ENCODE measurements at places on chromosomes 2 and 18.

DNA sequence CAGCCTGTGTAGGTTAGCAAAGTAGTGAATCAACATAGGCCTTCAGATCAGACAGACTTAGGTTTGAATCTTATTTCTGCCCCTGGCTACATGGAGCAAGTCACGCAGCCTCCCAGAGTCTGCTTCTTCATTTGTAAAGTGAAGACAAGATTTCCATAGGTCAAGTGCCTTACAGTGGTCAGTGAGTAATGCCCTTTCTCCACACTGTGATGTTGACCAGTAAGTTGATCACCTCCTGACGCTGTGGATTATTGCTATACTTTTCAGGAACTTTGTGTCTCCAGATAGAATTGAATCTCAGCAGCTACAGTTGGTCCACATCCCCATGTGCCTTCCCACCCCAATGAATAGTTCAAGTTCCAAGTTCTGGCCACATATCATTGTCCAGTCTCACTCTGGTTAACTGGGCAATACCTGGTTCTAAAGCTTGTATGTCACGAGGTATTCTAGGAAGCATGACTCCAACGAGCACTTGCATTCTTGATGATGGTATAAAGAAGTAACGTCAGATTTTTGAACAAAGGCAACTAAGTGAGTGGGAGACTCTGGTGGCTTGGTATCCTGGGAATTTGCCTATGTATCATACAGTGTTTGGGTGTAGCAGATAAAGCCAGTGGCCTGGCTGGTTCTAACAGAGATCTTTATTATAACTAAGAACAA, 2.1 kb upstream of the CLIP4 start:
- DNase-seq = no peak

DNA sequence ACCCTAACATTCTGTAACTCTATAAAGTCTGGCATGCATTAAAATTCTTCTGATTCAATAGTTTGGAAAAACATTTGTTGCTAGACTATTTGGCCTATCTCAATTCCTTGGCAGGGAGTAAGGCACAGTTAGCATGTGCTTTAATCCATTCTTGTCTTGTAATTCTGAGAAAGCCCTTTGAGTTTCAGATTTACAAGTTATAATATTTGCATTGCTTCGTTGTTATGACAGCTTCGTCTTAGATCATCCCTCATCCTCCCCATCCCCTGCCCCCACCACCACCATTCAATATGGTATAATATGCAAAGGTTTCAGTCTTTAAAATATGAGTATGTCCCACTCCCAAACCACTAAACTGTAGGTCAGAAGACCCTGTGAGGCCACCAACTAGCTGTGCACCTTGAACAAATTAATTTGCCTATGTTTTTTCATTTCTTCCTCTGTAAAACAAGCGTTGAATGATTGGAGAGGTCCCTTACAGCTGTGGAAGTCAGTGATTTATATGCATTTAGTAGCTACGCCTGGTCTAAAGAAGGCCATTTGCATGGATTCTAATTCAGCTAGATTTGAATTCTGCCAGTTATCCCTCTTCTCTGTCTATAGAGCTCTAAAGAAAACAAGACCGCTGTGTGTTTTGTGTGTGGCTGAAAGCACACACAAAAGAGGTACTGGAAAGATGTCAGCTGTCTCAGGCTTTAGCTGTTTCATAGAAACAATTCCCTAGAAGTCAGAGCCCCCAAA, 591 bp downstream of the C2orf80 start:
- no peak for DNase-seq

GRCh38 chr2:124289060-124289459, 264.0 kb downstream of the CNTNAP5 start:
- DNase-seq = no peak

DNA sequence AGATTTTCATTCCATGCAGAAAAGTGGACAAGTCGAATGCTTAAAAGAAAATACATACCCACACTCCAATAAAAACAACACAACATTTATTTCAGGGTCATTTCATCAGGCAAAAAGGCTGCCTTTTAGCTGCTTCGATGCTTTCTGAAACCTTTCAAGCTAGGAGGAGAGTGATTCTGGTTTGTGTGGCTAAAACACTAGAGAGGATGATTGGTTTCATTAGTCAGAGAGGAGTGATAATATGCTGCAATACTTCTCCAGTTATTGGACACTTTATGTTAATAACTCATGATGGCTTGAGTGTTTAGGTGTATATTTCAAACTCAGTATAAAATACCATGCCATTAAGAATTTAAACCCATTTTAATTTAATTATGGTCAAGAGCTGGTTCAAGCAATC, 614.0 kb downstream of the SLC4A3 start:
- no peak for DNase-seq

DNA sequence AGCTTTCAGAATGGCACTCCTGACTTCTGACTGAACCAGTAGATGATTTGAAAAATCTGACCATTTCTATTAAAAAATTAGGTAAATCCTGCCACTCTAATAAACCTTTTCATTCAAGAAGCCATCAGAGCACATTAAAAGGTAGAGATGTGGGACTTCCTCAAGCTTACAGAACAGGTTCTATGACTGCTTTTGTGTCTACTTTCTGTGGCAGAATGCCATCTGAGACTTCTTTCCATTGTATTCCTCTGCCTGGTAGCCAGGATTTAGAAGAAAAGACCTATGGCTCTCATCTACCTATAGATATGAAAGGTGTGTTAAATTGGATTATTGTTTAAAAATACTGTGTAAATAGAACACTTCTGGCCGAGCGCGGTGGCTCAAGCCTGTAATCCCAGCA, 99.9 kb upstream of the NABP1 start:
- DNase-seq = no peak

DNA sequence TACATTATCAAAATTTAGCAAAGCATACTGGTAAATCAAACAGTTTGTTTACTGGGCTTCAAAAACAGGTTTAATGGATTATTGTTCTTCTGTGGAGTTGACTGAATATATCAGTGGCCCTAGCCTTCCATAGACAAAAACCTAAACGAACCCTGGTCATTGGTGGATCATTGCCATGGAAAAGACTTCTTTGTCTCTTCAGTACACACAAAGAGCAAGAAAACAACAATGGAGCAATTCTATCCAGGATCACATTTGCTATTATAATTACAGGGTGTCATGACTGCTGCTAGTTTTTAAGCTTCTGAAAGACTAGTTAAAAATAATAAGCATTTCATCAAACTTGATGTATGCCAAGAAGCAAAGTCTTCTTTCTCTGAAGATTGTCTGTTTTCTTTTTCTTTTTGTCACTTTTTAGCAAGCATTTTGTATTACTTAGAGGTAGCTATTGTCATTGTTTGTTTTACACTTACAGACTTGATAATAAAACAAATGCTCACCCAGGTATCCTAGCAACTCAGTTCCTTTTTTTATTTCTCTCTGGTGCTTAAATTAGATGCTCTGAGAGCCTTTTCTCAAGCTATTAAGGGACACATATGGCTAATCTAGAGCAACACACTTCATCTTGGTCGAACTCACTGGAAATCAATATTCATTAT, 1228.7 kb upstream of the DDX18 start:
- DNase-seq = no peak

DNA sequence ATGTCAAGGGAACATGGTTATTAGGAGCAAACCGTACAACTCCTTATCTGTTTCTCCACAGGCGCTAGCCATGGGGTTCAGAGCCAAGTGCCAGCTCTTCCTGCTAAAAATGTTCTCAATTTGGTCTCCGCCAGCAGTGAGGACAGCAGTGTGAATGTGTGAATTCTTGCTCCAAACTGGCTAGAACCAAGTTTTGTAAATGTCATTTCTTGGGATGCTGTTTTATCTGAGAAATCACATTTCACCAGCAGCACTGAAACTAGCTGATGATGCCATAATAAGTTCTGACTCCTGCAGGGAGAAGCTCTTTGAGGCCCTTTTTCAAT, 140.6 kb upstream of the LGALSL start:
- no peak for DNase-seq

GRCh38 chr2:45141883-45142866, 132.9 kb upstream of the SIX2 start:
- DNase-seq = no peak

- no peak for DNase-seq
Measured at GRCh38 chr2:201024518-201024917, 47.0 kb downstream of the HYCC2 start.

- no peak for DNase-seq
Measured at GRCh38 chr2:54570925-54571694, 115.0 kb downstream of the SPTBN1 start.

DNA sequence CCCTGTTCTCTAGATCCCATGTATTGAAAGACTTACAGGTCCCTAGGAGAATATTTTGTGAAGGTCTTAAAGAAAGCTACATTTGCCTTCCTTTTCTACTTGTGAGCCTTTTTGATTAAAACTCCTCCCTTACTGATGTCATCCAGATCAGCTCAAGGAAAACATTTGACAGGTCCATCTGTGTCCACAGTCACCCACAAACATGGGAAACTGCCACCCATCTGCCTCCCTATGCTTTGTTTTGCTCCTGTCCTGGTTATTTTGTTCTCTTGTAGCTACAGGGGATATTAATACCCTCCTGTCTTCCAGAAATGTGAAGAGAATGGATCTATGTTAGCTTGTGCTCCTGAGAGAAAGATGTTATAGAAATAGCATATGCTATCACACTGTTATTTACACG, 203.6 kb upstream of the GALNT5 start:
- DNase-seq = no peak

GRCh38 chr2:66714610-66715009, 279.7 kb downstream of the MEIS1 start:
- DNase-seq = no peak

- no peak for DNase-seq
Measured at GRCh38 chr2:53504507-53504906, 263.1 kb upstream of the CHAC2 start.

- DNase-seq = no peak
Measured at GRCh38 chr2:190121971-190122370, 59.4 kb upstream of the MSTN start.

DNA sequence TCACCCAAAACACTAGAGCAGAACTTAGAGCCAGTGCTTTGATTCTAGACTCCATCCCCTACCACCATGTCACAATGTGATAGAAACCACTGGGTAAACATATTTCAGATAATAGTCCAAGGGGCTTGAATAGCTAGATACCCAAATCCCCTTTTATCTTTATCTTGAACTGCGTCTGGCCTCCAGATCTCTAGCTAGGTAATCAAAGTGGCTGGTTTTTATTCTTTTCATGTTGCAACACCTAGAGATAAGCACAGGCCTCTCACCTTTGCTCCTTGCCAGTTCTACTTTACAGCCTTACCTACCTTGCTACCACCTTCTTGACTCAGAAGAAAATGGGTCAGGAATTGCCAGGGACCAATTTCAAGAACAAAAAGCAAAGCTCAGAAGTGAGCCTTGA, 171.2 kb downstream of the C1D start:
- DNase-seq = no peak

DNA sequence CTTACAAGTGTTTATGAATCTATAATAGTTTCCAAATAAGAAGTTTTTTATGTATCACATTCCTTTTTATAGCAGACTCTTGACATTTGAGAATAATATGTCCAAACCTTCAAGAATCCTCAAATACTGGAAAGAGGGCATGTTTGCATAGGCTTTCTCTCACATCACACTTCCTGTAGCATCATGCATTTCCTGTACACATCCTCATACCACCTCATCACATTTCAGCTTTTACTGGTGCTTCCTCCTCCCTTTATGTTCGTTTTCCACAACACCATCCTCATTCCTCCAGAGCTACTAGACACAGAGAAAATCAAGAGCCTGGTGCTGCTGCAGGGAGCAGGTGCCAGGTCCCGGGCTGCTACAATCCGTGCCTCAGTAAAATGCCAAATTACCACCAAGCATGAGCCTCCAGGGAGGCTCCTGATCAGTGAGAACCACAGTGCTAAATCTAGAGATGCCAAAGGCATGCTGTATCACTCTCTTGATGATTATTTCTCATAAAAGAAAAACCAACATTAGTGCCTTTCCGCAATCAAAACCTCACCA, 137.7 kb upstream of the CYP1B1 start:
- DNase-seq = no peak

DNA sequence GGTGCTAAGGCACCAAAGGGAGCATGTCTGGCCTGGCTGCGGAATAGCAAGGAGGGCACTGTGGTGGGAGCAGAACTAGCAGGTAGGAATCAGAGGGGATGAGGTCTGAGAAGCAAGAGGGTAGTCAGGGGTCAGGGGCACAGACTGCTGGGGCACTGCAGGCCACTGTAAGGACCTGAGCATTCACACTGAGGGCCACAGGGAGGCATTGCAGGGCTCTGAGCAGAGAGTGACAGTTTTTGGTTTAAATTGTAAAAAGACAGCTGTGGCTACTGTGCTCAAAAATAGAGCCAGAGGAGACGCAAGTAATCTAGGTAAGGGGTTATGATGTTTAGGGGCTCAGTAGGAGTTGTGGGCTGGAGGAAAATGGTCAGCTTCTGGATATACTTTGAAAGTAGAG, 41.5 kb downstream of the ARHGAP25 start:
- no peak for DNase-seq

GRCh38 chr2:218202266-218202665, 14.7 kb upstream of the ARPC2 start:
- DNase-seq = no peak

DNA sequence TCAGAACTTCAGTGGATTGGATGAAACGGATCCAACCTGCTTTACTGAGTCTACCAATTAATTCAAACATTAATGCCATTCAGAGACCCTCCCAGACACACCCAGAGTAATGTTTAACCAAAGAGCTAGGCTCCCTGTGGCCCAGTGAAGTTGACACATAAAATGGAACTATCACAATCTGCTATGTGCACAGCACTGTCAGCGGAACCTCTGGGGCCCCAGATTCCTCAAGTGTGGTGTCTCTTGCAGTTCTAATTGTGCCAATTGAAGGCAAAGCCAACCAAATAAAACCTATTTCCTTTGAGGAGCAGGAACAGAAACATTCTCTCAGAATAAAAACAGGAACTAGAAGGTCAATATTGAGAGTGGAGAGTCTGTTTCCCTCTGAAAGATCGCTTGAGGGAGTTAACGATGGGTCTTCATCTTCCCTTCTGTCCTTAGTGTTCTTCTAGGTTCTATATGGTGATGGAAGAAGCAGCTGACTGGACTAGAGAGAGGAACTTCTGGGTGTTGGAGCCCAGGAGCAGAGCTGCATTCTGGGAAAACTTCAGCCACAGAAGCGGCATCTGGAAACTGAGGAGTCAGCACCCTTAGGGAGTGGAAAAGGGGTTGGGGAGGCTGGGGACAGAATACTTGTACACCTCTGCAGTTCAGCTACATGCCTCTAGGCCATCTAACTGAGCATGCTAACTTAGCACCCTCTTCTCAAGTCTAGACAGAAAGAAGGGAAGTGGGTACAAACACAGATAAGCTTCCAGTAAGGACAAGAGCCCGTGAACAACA, 174.4 kb upstream of the FBXO11 start:
- DNase-seq = no peak
